ENCODE measurements at places on chromosomes 3 and 15. TPM values are rescaled to one million over a fixed set of nuclear protein-coding genes. Genes with fewer than 3 reads are reported as not detected.

- DNase-seq = no peak
Observed at GRCh38 chr15:70585707-70586034, 177.7 kb downstream of the UACA start.

- DNase-seq = no peak
Observed at GRCh38 chr15:56927816-56928215, 9.4 kb downstream of the TCF12 start.

DNA sequence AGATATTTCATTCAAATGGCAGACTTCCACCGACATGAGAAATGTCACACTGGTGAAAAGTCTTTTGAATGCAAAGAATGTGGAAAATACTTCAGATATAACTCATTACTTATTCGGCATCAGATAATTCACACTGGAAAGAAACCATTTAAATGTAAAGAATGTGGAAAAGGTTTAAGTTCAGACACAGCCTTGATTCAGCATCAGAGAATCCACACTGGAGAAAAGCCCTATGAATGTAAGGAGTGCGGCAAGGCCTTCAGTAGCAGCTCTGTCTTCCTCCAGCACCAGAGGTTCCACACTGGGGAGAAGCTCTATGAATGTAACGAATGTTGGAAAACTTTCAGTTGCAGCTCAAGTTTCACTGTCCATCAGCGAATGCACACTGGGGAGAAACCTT lies 8.6 kb upstream of the ZNF621 start:
- DNase-seq = no peak

DNA sequence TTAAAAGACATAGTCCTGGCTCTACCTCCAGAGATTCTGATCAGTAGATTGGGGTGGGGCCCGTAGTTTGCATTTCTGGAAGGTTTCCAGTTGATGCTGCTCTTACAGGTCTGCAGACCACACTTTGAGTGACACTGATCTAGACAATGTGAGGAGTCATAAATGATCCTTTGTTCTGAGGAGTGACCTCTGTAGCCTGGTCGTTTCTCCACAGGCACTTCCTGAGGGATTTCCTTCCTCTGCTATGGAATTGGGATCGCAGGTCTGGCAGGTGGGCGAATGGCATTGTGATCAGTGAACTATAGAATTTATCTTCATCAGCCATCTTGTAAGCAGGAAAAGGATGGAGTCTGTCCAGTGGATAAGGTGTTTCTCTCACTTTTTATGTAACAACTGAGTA lies 5.5 kb downstream of the GFM1 start:
- no peak for DNase-seq

GRCh38 chr3:194801461-194802432 lies 116.1 kb downstream of the FAM43A start:
- DNase-seq = no peak

DNA sequence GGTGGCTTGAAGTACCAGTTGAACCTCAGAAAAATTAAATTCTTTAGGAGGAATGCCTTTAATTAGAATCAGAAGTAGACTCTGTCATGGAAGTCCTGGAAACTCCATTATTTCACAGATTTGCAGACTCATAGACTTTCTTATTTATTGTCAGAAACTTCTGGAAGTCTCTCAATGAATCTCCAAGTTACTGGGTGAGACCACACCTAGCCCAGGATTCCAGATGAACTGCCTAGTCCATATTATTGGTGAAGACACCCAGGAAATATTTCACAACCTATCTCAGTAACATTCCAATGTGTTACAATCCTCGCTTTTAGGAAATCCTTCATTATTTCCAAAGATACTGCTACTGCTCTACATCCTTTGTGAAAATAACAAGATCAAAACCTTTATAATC lies 6.5 kb upstream of the THBS1 start:
- DNase-seq = no peak

GRCh38 chr15:99058421-99058870 lies 46.4 kb upstream of the SYNM start:
- DNase-seq = no peak

- DNase-seq = no peak
Observed at GRCh38 chr3:94420931-94421330, 358.1 kb downstream of the NSUN3 start.

GRCh38 chr3:43024181-43024885 lies 45.2 kb downstream of the GASK1A start:
- DNase-seq = no peak

The IL17RB gene
- 1.5 TPM for total RNA-seq

The TEX55 gene
- total RNA-seq = not detected

The HIGD2B gene
- total RNA-seq = not detected

The ACSBG1 gene
- not detected for total RNA-seq
